ENCODE measurements at places on chromosomes 2 and 18. TPM values are rescaled to one million over a fixed set of nuclear protein-coding genes. Genes with fewer than 3 reads are reported as not detected.

DNA sequence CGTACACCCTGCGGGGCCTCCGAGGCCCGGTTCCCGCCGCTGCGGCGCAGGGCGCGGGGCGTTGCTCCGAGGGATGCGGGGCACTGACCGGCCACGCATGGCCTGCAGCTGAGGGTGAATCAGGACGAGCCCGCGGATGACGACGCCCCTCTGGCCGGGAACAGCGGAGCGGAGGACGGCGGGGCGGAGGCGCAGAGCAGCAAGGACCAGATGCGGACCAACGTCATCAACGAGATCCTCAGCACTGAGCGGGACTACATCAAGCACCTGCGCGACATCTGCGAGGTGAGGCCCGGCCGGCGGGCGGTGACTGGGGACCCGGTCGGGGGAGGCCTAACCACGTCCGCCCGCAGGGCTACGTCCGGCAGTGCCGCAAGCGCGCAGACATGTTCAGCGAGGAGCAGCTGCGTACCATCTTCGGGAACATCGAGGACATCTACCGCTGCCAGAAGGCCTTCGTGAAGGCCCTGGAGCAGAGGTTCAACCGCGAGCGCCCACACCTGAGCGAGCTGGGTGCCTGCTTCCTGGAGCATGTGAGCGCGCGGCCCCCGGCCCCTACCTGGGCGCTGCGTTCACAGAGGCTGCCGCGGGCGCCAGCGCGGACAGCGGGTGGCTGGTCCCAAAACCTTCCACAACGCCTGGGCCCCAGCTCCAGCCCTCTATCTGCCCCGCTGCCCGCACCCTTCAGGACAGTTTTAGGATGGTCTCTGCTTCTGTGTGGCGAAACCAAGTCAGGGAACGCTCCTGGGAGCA, 53.2 kb downstream of the FAM168B start:
- no peak for DNase-seq

DNA sequence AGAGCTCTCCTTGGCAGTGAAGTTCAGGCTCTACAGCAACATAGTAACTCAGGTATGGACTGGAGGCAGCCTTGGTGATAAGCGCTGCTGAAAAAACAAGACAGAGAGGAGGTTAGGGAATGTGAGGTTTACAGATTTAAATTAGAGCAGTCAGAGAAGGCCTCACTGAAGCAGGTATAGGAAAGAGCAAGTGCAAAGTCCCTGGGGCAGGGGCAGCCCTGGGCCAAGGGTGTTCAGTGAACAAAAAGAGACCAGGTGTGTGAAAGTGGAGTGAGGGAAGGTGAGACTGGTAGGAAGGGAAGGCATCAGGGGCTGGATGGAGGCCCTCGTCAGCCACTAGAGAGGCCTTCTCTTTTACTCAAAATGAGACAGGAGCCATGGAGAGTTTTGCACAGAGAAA, 89.6 kb downstream of the LAMA3 start:
- no peak for DNase-seq

DNA sequence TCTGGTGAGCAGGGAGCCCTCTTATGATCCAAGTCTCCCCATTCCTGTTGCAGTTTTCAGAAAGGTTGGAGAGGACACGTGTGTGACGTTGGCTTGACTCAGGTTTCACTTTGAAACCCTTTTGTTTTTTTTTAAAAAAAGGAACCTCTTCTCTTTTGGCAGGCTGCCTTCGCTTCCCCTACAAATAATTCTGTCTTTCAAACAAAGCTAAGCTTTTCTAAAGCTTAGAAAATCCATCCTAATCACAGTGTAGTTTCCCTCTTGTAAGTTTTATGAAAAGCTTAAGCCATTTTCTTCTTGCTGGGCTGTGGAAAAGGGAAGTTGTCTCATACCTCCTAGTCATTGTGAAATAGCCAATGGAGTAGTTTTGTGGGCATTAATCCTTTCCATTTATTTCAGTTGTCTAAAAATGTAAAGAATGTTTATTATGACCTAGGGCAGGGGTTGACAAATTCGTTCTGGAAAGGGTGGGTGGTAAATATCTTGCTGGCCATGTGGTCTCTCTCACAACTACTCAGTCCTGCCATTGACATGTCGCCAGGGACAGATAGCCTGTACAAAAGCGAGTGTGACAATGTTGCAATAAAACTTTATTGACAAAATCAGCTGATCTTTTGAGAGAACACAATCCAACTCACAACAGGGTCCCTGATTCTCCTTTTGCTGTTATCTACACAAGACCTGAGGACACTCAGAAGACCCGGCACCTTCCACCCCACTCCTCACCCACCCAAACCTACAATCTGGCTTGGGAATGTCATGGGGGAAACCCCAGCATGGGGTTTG, 878.8 kb downstream of the RNF144A start:
- no peak for DNase-seq

DNA sequence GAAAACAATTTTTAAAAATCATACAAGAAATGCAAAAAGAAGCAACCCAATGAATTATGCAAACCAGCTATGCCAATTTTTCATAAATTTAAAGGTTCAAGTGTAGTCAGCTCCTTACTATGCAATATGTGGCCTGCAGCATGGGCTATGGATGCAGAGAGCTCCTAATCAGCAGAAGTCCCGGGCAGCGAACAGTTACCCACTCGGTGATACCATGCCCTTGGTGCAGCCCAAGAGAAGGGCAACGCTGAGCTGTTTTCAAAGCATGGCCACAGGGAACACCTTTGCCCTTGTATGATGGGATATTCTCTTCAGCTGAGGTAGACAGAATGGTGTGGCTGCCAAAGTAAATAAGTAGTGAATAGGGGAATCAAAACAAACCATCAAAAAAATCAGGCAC, 17.3 kb upstream of the ARL5A start:
- no peak for DNase-seq

Gene REG3G
- total RNA-seq = not detected

Gene XRCC5
- 207 TPM for total RNA-seq

Measured in mucosa of descending colon (tissue), 3 donors.